ENCODE measurements at places on chromosomes 7 and 10. TPM values are rescaled to one million over a fixed set of nuclear protein-coding genes. Genes with fewer than 3 reads are reported as not detected.

GBX1 gene
- total RNA-seq, result not detected

WDFY4 gene
- total RNA-seq, result 0.20 TPM

DNA sequence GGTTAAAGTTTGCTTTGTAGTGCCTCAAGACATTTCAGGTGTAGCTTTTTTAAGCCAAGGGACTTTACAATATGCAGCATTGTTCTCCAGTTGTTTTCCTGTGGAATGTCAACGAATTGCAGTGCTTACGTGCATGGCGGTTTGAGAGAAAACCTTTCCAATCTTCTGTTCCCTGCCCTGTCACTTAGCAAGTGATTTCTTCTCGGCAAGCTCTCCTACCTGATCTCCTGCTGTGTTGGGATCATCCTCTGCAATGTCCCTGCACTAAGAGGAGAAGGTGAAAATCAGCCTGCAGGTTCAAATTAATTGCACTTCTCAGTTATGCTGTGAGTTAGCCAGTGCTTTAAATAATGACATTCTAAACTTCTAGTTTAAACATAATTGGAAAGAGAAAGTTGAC, 197.6 kb upstream of the FZD1 start:
- DNase-seq, result no peak

DNA sequence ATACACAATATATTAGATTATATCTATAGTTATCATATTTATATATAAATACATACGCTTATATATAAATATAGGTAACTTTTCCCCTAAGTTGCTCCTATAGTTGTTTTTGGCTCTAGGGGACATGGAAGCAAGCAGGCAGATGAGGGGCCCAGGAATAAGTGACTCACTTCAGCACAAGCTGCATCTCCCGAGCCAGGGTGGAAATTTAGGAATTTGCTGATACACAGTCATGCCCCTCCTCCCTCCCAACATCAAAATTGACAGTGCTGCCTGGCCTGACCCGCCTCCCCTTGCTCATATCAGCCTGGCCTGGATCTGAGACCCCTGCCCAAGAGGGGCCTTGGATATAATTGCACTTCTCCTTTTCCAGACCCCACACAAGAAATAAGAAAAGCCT, 33.8 kb downstream of the MKI67 start:
- DNase-seq, result no peak

GRCh38 chr7:46664453-46664852, 743.4 kb upstream of the IGFBP3 start:
- DNase-seq, result no peak

DNA sequence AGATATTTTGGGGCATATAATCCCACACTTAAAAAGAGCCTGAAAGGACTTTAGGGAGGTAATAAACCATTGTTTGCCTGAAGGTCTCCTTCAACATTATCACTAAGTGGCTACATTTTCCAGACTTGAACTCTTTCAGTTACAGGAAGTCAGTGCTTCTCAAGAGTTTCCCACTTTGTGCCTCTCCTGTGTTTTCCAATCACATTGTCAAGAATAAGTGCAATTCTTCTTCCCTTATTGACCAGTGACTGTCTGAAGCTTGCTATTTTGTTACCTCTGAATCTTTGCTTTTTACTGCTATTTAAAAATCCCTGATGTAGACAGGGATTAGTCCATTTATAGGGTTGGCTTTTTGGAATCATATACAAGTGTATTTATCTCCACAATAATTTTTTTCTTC, 346.7 kb upstream of the ANKRD30A start:
- no peak for DNase-seq

GRCh38 chr10:58734664-58735063, 222.0 kb downstream of the BICC1 start:
- DNase-seq, result no peak

GRCh38 chr7:151455690-151456089, 15.7 kb upstream of the CRYGN start:
- DNase-seq, result no peak

DNA sequence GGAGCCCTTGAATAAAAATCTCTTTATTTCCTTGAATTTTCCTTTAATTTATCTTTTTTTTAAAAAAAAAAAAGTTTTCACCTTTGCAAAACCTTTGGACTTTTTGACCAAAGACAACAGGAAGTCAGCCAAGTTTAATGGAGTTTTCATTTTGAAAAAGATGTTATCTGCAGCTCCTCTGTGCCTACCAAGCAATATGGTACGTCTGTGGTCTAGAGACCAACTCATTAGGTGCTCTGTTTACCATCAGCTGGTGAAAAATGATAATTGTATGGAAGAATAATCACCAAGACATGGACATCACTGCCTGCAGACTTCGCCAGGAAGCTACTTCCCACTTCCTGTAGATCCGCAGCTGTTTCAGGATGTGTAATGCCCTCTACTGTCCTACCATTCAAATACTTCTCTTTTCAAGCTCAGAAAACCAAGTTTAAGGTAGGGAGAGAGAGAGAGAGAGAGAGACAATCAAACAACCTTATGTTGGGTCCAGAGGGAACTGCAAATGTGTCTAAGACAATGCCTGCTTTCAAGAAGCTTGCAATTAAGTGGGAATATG, 18.7 kb downstream of the PLXNA4 start:
- DNase-seq, result no peak

DNA sequence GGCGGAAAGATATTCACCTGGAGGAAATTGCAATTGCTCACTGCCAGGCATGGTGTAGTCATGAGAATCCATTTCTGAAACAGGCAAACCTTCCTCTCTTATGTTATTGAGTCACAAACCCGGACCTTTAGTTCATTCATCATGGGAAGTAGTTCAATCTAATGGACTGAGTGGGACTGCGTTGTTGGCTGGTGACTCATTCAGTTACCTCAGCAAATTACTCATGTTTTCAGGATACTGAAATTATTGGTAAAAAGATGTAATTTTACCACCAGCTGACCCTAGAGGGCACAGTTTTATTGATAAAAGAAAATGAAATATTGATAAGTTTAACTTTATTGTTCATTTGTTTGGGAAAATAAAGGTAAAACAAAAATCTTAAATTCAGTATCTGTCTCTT, 1194.4 kb upstream of the SORCS1 start:
- peak; percentile 6 for DNase-seq

All from activated naive CD4-positive, alpha-beta T cell treated with anti-CD3 and anti-CD28 coated beads for 36 hours (primary cell).